T-helper 17 cell (primary cell): ENCODE measurements at places on chromosomes 16 and 17.

GRCh38 chr16:64390102-64390501 is 731.8 kb downstream of the CDH11 start:
- no peak for DNase-seq

DNA sequence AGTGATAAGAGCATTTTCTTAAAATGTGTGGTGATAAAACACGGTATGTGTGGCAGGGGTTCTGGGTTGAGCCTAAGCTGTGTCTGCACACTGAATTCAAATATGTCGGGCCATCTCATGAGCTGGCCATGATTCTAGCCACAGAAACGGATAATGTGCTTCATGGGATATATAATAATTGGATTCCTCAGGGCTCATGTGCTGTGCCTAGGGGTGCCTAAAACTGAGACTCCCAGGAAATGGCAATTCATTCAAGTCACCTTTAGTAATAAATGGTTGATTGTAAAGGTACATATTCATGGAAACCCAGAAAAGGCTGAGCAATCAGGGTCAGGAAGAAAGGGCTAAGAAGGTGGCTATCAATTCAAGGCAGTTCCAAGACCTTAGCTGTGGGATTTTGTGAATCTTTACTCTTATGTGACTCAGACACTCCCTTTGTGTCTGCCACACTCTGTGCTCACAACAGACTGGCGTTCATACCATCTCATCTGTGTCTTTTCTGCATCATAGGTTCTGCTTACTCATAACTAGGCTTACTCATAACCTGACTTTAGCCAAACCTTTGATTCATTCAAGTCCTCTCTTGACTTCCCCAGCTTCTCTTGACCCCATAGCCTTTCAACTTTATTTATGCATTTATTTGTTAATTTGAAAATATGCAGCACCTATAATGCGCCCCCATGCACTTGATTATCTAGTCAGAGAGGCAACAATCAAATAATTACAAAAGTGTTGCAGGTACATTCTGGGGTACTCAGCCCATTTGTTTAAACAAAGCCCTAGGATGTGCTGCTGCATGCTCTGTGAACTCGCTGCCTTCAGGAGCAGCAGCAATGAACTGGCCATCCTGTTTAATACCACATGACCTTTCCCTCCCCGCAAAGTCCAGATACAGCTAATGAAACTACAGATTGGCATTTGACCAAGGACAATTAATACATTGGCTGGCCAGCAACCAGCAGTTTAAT is 28.4 kb upstream of the MED13 start:
- DNase-seq, result no peak

DNA sequence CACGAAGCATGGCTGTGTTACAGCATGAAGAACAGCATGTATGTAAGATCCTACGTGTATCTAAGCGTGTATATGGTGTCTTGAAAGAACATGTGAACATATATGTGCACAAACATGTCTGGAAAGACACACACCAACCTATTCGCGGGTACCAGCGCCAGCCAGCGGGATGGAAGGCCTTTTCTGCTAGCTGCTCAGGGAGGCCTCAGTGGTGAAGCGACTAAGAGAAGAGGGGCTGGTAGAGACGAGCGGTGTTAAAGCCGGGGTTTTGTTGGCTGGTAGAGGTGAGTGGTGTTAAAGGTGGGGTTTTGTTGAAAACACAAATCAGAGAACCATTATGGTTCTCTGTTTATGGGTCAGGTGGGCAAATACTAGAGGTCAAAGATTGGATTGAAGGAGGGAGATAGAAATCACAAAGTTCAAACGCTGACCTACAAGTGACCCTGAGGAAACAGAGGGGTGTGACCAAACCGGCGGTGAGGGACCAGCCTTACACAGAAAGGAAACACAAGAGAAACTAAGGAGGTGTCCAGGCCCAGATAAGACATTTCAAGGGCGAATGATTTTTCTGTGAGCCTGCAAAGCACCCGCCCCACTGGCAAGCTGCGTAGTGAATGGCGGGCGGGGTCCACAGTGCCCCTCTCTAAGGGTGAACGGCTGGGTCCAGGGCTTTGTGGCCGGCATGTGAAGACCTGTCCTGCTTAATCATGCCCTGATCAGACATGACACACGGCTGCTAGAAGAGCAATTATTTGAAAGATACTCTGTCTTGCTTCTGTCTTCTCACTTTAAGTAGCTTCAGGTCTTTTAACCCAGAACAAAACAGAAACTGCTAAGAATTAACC is 8.1 kb downstream of the ZCCHC14 start:
- no peak for DNase-seq

- no peak for DNase-seq
These were observed 28.8 kb downstream of the NLRC3 start for GRCh38 chr16:3548445-3548844.

GRCh38 chr16:51030516-51030915 is 120.6 kb downstream of the SALL1 start:
- no peak for DNase-seq

- DNase-seq, result no peak
These were observed 31.9 kb downstream of the USP22 start for GRCh38 chr17:21010705-21011596.

- no peak for DNase-seq
These were observed 19.4 kb downstream of the UNC45B start for GRCh38 chr17:35167046-35167445.

GRCh38 chr17:44828919-44829522 is 1.1 kb downstream of the GJC1 start:
- DNase-seq, result no peak

GRCh38 chr17:65177901-65178300 is 40.7 kb downstream of the RGS9 start:
- no peak for DNase-seq

GRCh38 chr17:69972251-69972650 is 102.8 kb upstream of the KCNJ16 start:
- no peak for DNase-seq

- DNase-seq, result no peak
These were observed 6.2 kb downstream of the GGA2 start for GRCh38 chr16:23504076-23504452.

DNA sequence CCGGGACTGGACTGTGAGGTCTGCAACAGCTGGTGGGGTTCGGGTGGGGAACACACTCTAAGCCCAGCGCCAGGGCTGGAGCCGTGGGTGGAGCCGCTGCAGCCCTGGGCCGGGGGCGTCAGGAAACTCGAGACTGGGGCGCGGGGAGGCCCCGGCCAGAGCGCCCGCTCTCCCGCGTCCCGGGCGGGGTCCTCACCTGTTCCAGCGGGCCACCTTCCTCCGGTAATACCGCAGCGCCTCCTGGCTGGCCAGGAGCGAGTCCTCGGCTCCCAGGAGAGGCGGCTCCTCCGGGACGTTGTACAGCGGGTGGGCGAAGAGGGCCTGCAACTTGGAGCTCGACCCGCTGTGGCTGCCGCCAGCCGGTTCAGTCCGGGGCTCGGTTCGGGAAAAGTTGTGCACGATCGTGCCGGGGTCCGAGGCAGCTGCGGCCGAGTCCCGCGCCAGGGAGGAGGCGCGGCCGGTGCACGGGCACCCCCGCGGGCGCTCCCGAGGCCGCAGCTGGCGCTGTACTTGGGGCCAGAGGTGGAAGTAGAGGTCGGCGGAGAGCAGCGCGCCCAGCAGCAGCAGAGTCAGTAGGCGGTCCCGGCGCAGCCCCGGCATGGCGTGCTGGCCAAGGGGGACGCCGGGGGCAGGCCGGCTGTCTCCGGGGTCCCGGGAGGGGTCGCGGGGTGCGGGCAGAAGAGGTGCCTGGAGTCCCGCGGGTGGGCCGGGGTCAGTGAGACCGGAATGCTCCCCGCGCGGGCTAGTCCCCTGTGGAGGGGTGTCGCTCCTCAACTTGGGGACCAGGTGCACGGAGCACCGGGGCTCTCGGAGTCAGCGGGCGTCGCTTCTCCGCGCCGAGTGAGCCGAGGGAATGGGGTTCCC is 868 bp downstream of the FAM20A start:
- DNase-seq, result no peak

GRCh38 chr16:87295259-87295658 is 21.9 kb downstream of the C16orf95 start:
- no peak for DNase-seq

- no peak for DNase-seq
These were observed 6.4 kb upstream of the VEZF1 start for GRCh38 chr17:57994436-57994835.

DNA sequence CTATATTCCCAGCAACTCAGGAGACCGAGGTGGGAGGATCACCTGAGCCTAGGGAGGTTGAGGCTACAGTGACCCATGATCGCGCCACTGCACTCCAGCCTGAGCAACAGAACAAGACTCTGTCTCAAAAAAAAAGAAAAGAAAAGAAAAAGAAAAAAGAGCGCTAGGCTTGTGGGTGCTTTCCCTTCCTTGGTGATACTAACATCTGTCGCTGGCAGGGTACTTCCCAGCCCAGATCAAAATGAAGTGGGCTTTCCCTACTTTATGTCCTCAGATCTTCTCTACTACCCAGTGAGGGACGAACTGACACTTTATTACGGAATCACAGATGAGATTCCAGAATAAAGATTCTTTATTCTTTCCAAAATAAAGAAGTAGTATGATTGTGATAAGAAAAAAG is 103.8 kb upstream of the NOL11 start:
- DNase-seq, result no peak

GRCh38 chr17:50923611-50924010 is 57.5 kb upstream of the TOB1 start:
- no peak for DNase-seq

- no peak for DNase-seq
These were observed 25.2 kb downstream of the GRB2 start for GRCh38 chr17:75380315-75380714.
